ENCODE measurements at places on chromosomes 1 and 21. TPM values are rescaled to one million over a fixed set of nuclear protein-coding genes. Genes with fewer than 3 reads are reported as not detected.
A peak's percentile ranks its signal among the peaks of the same experiment; 100 is the strongest.

- no peak for DNase-seq
These were observed 32.1 kb upstream of the ST6GALNAC5 start for GRCh38 chr1:76835203-76835602.

Gene FCER1G
- polyA plus RNA-seq, result 15.6 TPM

Gene C1orf87
- polyA plus RNA-seq, result 0.27 TPM

DNA sequence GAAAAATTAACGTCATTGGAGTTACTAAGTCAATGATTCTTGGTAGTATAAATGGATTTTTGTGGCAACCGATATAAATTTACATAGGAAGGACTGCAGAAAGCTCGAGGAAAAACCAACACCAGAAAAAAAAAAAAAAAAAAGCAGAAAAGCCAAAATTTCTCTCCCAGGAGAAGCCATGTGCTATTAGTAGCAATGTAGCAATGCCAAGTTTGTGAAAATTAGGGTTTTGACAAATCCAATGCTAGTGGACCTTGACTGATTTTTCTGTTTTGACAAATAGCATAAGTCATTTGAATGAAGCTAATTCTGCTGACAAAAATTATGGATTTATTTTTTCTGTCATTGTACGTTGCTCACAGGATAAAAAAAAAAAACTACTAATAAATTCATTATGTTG, 1561.9 kb downstream of the MRPL39 start:
- DNase-seq, result no peak

- DNase-seq, result no peak
These were observed 13.6 kb downstream of the ACTL8 start for GRCh38 chr1:17768651-17769241.

DNA sequence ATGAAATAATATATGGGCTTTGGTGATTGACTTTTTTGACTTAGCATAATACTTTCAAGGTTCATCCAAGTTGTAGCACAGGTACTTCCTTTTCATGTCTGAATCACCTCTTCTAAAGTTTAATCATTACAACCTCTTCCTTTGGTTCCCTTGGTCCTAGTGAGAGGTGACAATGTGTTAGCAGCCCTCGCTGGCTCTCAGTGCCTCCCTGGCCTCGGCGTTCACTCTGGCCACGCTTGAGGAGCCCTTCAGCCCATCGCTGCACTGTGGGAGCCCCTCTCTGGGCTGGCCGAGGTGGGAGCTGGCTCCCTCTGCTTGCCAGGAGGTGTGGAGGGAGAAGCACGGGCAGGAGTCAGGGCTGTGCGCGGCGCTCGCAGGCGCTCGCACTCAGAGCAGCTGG, 13.0 kb upstream of the RCAN3 start:
- DNase-seq, result no peak

Gene MYBPH
- polyA plus RNA-seq, result 0.31 TPM

DNA sequence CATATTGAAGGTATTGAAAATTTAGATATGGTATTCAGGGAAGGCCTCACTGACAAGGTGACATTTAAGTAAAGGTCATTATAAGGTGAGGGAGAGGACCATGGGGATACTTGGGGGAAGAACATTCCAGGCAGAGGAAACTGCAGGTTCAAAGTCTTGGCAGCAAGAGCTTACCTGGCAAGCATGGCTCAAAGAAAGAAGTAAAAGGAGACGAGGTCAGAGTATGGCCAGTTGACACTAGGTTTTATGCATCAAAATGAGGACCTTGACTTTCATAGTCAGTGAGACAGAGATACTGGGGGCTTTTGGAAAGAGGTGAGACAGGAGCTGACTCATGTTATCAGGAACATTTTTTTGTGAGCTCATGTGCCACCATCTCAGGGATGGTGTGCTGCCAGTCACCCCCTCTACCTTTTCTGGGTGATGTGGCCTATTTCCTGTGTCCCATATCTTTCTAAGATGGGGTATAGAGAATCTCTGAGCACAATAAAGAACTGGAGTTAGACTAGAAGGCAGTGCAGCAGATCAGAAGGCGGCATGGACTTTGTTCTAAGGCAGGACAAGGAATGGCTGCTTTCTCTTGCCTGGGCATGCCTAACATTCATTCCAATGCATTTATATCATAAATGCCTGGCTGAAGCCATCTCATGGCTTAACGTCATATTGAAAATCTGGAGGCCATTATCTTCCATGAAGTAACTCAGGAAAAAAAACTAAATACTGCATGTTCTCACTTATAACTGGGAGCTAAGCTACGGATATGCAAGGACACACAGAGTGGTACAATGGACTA, 406.7 kb downstream of the NTNG1 start:
- no peak for DNase-seq

Gene HES4
- polyA plus RNA-seq, result 17.3 TPM

GRCh38 chr21:31908106-31909031, 35.5 kb downstream of the HUNK start:
- DNase-seq, result no peak

Gene ANGPTL3
- polyA plus RNA-seq, result 14.3 TPM

- DNase-seq, result no peak
These were observed 37.4 kb upstream of the CASZ1 start for GRCh38 chr1:10833630-10834557.

Gene ACTN2
- polyA plus RNA-seq, result 0.47 TPM

Gene DLGAP3
- 1.4 TPM for polyA plus RNA-seq

DNA sequence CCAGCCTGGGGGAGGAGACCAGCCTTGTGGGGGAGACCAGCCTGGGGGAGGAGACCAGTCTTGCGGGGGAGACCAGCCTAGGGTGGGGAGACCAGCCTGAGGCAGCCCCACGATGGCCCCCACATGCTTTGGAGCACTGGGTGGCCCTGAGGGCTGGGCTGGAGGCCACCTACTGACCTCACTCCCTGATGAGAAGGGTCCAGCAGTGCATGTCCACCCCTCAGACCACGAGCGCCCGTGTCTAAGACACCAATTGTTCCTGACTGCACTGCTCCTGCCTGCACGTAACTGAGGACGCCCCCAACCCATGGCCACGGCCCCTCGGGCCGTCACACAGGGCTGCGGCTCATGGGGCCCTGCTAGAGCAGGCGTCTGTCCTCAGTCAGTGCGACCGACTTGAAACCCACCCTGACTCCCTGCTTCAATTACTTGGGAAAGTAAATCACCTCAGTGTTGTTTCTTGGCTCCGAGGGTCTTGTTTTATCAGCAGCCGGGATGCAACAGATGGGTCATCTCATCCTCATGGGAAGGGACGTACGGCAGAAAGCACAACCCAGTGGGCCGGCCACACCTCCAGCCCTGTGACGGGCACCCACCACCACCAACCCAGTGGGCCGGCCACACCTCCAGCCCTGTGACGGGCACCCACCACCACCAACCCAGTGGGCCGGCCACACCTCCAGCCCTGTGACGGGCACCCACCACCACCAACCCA, at the start of gene SPATC1L:
Gene SPATC1L, minus strand, starts transcription at position 550 of the 715 bp plus-strand sequence. CDS start 1,643 bp downstream, outside the sequence.
- peak; percentile 84 for DNase-seq

- DNase-seq, result no peak
These were observed 3.4 kb downstream of the PRELP start for GRCh38 chr1:203478986-203479385.

- no peak for DNase-seq
These were observed 150.9 kb downstream of the HLX start for GRCh38 chr1:221029981-221030649.

DNA sequence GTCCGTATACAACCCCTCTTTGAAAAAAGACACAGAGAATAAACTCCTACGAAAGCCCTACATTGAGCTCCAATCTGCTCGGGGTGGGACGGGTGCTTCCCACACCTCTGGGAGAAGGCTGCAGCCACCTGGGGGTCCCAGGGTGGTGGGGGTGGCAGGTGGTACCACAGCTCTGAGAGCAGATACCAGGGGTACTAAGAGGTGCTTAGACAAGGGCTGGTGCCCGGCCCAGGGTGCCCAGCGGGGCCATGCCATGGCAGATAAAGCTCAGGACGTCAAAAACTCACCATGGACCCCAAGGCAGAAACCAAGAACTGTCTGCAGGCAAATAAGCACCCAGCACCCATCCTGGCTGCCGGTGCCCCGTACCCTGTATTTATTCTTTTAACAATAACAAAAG, 75.1 kb downstream of the SPSB1 start:
- DNase-seq, result no peak

GRCh38 chr1:230212405-230212936, 145.4 kb downstream of the GALNT2 start:
- DNase-seq, result no peak

GRCh38 chr1:230614121-230614520, 28.2 kb upstream of the COG2 start:
- no peak for DNase-seq
